ENCODE measurements at places on chromosomes 6 and 20. TPM values are rescaled to one million over a fixed set of nuclear protein-coding genes. Genes with fewer than 3 reads are reported as not detected.

DNA sequence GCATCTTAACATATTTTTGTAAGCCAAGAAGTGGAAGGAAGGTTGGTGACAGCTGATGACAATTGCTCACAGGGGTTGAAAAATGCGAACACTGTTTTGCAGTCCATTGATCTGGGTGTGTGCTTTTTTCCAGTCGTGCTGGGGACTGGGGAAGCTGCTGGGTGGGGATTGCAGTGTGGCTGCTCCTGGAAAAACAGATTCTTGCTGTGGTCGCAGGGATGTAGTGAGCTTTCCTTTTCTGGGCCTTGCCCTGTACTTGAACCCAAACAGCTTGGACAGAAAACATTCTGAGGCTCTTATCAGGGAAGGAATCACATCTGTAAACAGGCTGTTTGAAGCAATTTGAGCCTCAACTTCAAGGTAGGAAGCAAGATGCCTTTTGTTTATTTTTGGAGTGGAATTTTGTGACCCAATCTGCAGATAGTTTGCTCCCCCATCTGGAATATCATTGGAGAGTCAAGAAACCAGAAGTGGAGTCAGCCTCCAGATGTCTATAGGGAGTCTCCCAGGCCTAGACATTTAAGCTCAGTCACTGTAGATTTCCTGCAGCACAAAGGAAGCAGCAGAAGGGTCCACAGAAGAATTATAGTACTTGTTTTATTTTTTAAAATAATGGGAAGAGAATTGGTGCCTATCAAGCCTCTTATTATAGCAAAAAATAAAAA is 279.2 kb upstream of the FERMT1 start:
- DNase-seq: no peak

DNA sequence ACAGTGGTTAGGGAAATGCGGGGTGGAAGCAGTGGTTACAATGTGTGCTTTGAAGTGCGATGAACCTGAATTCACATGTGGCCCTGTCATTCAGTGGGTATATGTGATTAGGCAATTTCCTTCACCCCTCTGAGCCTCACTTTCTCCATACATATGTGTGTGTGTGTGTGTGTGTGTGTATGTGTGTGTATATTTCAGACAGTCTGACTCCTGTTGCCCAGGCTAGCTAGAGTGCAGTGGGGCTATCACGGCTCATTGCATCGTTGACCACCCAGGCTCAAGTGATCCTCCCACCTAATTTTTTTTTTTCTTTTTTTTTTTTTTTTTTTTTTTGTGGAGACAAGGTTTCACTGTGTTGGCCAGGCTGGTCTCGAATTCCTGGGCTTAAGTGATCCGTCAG is 6.3 kb downstream of the PPP1R14C start:
- DNase-seq: no peak

DNA sequence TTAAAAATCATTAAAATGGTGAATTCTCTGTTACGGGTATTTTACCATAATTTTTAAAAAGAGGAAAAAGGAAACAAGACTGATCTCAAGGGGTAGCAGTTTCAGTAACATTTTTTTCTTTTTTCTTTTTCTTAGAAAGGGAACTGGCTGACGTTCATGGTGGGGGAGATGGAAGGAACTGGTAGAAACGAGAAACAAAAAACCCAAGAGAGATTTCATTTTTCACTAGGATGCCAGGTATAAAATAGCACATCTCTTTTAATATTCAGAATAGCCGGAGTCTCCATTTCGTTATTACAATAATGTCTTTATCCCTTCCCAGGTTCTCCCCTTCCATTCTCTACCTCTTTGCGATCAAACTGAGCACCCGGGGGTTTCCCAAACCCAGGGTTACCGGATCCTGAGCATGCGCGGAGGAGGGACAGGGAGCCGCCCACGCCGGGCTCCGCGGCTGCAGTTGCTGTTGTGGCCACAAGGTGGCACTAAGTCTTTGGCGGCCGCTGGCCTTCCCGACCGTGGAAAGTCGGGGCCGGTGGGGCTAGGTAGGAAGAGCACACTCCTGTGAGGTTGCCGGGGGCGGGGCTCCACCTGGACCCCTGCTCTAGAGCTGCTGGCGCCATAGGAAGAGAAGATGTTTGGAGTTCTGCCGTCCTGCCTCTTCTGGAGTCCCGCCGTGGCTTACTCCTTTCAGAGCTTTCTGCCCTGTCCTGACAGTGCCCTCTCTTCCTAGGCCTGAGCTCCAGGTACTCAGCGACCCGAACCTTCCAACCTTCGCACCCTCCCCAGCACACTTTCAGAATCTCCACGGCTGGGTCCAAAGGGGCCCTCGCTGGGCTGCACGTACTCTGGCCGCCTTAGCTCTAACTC is 146.8 kb downstream of the SH3BGRL2 start:
- peak; percentile 88 for DNase-seq

DNA sequence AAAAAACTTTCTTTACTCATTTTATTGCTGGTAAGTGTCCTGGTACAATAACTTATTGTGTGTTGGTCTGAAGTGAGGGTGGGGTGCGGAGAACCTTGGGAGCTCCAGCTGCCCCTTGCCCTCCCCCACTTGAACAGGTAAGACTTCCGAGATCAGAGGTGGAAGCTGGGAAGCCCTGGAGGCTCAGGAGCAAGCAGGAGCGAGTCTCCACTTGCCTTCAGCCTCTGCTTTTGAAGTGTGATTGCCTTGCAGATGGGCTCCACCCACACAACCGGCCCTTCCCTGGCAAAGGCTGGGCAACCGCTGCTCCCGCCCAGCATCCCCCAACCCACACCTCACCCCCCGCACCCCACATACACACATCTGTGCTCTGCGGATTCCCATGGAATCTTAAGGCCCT is 179.6 kb downstream of the TFAP2C start:
- DNase-seq: no peak

GRCh38 chr6:146110990-146111389 is 82.1 kb downstream of the GRM1 start:
- DNase-seq: no peak

DNA sequence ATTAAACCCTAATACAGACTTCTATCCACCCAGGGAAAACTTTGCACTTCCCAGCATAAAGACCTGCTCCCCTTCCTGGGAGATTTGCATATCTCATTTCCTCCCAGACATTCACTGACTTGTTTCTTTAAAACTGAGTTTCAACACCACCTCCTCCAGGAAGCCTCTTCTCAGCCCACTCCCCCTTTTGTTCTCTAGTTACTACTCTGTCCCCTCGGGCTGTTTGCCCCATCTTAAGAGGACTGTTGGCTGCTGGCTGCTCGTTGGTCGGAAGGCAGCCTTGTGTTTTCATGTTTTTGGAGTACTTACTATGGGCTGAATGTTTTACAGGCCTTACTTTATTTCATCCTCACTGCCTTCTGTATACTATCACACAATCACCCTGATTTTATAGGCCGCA is 6.6 kb downstream of the ARHGAP40 start:
- no peak for DNase-seq

GRCh38 chr6:134605034-134605433 is 287.1 kb upstream of the SGK1 start:
- no peak for DNase-seq

Gene LKAAEAR1
- total RNA-seq: not detected

Gene RHAG
- 0.62 TPM for total RNA-seq

GRCh38 chr6:104705095-104705707 is 154.5 kb downstream of the HACE1 start:
- DNase-seq: no peak

Gene BNIP5
- total RNA-seq: not detected

Gene BHLHE23
- not detected for total RNA-seq

DNA sequence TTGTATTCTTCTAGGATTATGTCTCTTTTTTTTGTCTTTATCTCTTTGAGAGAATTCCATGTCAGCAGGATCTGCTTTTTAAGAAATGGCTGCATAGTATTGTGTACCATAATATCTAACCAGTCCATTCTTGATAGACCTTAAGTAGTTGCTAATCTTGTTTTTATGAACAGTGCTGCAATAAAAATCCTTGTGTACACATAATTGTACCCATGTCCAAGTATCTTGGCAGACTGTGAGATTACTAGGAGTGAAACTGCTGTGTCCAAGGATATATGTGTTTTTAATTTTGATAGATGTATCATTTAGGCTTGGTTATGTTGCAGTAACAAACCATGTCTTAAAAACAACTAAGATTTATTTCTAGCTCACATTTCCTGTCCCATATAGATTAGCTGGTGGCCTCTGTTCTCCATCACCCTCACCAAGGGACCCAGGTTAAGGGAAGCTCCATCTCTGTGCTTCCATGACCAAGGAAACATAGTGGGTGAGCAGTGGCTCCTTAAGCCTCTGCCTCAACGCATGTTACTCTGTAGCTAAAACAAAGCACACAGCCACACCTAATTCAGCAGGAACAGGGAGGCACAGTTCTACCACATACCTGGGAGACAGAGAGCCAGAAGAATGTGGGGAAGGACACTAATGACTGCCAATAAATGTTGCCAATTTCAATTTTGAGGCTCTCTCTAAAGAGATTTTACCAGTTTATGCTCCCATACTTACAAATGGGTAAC is 12.1 kb upstream of the SUMO4 start:
- no peak for DNase-seq

Gene FOXA2
- total RNA-seq: not detected

- no peak for DNase-seq
Observed at GRCh38 chr6:148723484-148723883, 23.3 kb upstream of the UST start.

Gene DXO
- total RNA-seq: 11.5 TPM

GRCh38 chr6:117930645-117931044 is 23.6 kb downstream of the SLC35F1 start:
- no peak for DNase-seq

Gene TRAPPC3L
- 0.40 TPM for total RNA-seq

DNA sequence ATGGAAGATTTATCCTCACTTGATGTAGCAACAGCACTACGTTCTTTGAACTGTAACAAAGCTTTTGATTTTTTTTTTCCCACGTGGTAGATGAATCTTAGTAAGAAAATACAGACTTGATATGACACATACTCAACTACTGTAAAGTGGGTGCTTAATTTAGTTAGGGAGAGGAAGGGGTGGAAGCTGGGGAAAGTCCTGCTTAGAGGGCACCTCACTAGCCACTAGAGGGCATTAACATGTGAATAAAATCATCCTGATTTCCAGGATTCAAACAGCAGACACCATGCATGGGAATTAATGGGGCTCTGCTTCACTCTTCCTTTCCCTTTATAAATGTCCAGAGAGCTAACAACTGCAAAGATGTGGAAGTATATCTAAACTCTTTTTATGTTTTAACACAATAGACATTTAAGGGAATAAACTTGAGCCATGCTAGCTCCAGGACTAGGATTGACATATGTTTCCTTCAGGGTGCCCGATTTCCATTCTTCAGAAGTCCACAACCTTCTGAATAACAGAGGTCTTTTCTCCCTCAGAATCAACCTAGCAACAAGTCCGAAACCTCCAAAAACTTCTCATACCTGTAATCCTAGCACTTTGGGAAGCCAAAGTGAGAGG is 250.1 kb downstream of the ATXN1 start:
- DNase-seq: no peak

DNA sequence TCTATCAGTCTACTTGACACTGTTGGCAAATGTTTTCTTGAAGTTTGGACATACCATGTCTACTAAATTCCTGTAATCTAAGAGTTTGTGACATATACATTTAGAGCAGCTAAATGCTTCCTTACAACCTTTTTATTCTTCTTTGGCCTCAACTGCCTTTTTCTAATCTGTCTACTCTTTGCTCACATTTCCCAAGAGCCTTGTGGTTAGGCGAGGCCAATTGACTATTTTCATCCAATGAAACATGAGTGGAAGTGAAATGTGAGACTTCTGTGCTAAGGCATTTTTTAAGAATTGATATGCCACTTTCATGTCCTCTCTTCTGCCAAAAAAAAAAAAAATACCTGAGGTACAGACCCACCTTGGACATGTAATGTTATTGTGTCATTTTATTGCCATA is 158.2 kb upstream of the MCHR2 start:
- no peak for DNase-seq

Gene MEI4
- total RNA-seq: 0.32 TPM

- DNase-seq: no peak
Observed at GRCh38 chr6:132607544-132608233, 16.4 kb downstream of the TAAR2 start.

- DNase-seq: no peak
Observed at GRCh38 chr6:1761477-1761877, 151.8 kb downstream of the FOXC1 start.

- DNase-seq: no peak
Observed at GRCh38 chr6:43061861-43062260, 2.4 kb downstream of the KLC4 start.

Gene EZR
- total RNA-seq: 195 TPM

DNA sequence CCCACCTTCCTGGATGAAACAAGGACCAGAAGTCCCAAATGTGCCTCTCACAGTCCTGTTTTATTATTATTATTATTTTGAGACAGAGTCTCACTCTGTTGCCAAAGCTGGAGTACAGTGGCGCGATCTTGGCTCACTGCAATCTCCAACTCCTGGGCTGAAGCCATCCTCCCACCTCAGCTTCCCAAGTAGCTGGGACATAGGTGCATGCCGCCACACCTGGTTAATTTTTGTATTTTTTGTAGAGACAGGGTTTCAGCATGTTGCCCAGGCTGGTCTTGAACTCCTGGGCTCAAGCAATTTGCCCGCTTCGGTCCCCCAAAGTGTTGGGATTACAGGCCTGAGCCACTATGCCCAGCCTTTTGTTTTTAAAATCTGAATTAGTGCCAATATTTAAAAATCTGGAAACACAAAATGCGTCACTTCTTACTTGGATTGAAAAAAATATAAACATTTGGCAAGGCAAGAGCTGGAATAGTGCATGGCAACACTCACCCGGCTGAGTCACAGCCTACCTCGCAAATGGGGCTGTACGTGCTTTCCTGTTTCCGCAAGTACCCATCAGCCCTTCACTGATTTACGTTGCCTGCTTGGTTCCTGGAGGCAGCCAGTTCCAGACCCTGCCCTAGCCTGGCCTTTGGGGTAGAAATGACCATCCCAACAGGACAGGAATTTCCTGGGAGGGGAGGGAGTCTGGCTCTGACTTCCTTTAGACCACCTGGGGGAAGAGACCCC is 6.3 kb downstream of the SDCBP2 start:
- peak; percentile 37 for DNase-seq

DNA sequence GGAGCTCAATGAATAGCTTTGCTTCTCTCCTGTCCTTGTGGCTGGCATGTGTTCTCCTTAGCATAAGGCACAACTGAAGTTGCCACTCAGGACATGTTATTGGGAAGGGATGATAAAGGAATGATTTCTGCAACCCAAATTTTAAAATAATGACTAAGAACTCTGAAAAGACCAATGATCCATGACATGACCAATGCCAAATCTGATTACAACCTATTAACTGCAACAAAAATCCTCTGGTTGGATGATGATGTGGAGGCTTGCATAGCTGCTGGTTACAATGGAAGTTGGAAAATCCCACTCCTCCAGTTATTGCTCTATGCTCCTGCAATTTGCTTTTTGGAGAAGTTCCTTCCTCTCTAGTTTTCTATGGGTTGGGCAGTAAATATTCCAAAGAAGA is 63.4 kb upstream of the FBXL4 start:
- DNase-seq: no peak

Gene CFAP206
- 0.25 TPM for total RNA-seq

GRCh38 chr20:8212286-8212685 is 80.2 kb downstream of the PLCB1 start:
- no peak for DNase-seq

Gene NKX2-4
- not detected for total RNA-seq

- no peak for DNase-seq
Observed at GRCh38 chr6:161228921-161229591, 44.8 kb downstream of the AGPAT4 start.
